ENCODE measurements at places on chromosomes 5 and 9.

DNA sequence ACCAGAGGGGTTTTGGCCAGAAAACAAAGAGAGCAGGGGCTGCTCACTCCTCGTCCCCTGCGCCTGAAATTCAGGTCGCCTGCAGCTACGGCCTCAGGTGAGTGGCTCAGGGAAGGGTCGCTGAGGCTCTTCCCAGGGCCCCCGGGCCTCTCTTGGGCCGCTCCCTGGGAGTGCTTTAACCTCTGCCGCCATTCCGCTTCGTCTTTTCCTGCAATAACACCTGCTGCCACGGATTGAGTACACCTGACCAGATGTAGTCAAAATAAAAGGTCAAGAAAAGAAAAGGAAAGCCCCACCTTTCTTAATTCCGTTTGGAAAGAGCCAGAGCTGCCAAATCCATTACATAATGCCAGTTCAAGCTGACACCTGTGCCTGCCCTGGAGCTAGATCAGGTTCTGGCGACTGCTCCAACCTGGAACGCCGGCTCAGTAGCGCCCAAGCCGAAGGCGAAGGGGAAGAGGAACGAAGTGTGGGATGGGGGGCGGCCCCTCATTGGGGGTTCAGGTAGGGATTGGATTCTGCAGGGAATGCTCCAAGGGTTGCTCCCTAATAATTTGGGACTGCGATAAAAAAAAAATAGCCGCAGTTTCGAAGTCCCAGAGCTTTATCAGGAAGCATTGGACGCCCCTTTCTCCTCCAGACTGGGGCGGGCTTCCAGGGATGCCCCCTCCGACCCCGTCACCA lies 193.9 kb downstream of the MEF2C start:
- DNase-seq = no peak

- no peak for DNase-seq
Observed at GRCh38 chr5:11304641-11305040, 543.6 kb upstream of the DAP start.

DNA sequence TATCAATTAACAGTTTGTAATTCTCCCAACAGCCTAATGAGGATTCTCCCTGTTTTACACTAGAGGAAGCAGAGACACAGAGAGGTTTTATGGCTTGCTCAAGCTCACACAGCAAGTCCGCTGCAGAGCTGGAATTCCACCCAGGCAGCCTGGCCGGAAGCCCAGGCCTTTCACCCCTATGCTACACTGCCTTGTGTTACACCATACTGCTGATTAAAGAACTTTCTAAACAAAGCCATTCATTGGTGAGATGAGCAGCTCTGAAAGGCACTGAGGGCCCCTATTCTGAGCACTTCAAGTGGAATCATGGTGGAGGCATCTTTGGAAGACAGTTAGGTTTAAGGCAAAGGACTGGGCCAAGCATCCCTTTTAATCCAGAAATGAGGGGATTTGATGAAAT lies 14.7 kb upstream of the LARP1 start:
- DNase-seq = no peak

- DNase-seq = no peak
Observed at GRCh38 chr5:56951126-56951945, 587 bp downstream of the MIER3 start.

- DNase-seq = no peak
Observed at GRCh38 chr9:105968811-105969466, 274.6 kb downstream of the TMEM38B start.

DNA sequence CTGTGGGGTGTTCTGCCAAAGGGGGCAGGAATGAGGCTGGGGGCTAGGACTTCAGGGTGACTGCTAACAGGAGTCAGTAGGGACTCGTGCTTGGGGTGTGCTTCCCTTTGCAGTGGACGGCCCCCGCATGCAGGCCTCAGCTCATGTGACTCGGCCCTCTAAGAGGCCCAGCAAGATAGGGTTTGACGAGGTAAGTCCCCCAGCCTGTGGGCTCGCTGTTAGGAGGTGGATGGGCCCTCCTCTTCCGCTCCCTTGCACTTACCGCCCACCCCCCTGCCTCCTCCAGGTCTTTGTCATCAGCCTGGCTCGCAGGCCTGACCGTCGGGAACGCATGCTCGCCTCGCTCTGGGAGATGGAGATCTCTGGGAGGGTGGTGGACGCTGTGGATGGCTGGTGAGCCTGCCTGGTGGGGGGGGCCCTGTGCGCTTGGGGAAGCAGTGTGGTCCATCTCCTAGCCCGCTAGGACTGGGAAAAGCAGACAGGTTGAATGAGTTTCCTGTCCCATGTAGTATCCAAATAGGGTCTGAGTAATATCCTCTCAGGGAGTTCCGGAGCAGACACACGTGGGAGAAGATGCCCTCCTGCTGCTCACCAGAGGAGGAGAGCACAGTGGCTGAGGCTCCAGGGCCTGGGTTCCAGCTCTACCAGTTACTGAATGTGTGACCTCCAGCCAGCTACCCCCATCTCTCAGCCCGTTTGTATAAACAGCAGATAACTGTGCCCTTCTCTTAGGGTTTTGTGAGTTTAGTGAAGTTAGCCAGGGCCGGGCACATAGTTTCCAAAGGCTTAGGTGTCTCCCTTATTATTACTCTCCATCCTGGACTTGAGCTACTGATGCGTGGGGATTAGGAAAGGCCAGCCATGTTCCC lies 8.2 kb downstream of the CERCAM start:
- no peak for DNase-seq

- DNase-seq = no peak
Observed at GRCh38 chr5:170353011-170353761, 36.0 kb downstream of the KCNMB1 start.

DNA sequence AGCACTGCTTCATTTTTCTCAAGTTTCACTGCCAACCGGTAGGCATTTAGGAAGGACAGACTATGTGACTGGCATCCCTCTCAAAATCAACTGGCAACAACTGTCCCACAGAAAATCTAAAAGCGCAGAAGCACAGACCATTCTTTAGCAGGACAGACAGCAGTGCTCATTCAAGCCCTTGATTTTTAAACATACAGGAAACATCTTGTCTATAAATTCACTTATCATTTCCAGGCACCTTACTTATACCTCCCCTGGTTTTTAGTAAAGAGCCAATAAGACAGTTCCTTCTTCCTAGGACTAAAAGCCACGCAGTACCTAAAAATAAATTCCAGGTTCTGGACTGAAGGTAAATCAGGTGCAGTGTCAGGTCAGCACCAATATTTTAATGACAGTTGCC lies 343.2 kb upstream of the WWC1 start:
- DNase-seq = no peak

GRCh38 chr5:34771076-34771475 lies 67.9 kb upstream of the TTC23L start:
- DNase-seq = no peak

DNA sequence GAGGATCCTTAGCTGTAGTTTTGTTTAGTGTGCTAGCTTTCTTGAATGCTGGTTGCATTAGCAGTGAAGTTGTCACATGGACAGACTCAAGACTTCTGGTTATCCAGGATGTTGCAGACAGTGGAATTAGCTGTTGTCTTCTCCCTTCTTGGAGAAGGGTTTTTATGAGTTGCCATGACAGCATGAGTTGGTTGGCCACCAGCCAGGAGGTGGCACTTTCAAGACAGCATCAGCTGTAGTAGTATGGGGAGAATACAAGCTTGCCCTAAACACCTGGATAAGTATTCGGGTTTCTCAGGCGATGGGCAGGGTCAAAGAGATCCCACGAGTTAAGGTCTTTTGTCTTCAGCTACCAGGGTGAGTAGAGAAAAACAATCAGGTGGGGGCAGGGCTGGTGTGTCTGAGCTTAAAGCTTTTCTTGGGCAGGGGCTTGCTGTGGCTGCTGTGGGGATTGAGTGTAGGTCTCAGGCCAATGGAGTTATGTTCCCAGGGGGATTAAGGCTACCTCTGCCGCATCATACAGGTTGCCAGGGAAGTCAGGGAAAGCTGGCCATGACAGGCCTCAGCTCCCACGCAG lies 7.7 kb upstream of the C5orf47 start:
- no peak for DNase-seq

GRCh38 chr5:67065237-67065636 lies 131.4 kb downstream of the CD180 start:
- DNase-seq = no peak

GRCh38 chr5:167786871-167787578 lies 504.4 kb upstream of the WWC1 start:
- no peak for DNase-seq

- no peak for DNase-seq
Observed at GRCh38 chr9:221989-222776, 7.5 kb downstream of the DOCK8 start.

DNA sequence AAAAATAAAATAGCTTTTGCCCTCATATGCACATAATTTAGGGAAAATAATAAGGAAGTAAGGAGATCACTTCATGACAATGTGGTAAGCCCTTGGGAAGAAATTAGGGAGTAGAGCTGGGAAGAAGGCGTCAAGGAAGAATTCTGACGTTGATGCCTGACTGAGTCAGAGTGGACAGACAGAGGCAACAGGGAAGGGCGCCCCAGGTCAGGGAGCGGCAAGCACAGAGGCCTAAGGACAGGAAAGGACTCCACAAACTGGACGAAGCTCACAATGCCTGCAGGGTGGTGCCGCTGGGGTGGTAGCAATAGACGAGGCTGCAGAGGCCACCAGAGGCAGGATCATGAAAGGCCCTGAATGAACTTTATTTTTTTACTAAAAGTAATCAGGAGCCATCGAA lies 7.6 kb downstream of the DRD1 start:
- DNase-seq = no peak

GRCh38 chr5:675871-676698 lies 17.1 kb downstream of the TPPP start:
- no peak for DNase-seq

GRCh38 chr9:108382310-108382709 lies 473.5 kb downstream of the ACTL7B start:
- DNase-seq = no peak

- DNase-seq = no peak
Observed at GRCh38 chr5:161105525-161105924, 253.5 kb upstream of the ATP10B start.

DNA sequence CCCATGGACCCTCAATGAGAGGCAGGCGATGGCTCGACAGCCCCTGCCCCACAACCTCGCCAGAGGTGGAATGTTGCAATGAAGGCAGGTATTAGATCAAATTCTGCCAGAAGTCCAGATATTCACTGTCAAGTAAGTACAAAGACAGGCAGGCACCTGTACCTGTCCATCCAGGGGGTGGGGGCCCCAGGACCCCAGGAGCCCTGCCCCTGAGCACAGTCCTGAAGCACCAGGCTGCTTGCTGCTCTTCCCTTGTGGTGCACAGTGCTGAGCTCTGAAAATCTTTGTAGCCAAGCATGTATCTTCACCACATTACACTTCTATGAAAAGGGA lies 26.2 kb upstream of the HMCN2 start:
- no peak for DNase-seq

GRCh38 chr9:14165376-14166035 lies 148.4 kb downstream of the NFIB start:
- DNase-seq = no peak

- DNase-seq = no peak
Observed at GRCh38 chr9:18745710-18746109, 271.8 kb downstream of the ADAMTSL1 start.

GRCh38 chr5:139141446-139142204 lies 56.5 kb downstream of the SIL1 start:
- DNase-seq = no peak

DNA sequence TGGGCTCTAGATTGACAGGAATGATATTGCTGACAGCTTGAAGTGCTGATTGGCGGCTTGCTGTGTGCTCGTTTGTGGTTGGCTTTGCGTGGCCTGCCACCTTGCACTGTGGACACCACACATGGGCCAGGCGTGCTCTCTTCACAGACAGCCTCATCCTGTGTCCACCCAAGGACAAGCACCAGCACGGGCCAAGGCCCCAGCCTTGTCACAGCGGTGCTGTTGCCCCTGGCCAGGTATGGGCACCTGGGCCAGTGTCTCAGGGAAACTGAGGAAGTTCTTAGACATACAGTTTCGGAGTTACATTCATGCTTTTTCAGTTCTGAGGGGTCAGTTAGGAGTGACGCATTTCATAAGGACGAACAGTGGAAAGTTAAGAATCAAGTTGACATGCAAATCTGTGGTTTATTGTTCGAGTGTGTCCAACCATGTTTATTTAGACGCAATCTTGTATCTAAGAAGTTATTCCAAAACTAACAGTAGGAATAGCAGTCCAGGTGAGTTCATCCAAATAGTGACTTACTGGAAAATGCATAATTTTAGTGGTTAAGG lies 125.9 kb downstream of the EHMT1 start:
- no peak for DNase-seq

DNA sequence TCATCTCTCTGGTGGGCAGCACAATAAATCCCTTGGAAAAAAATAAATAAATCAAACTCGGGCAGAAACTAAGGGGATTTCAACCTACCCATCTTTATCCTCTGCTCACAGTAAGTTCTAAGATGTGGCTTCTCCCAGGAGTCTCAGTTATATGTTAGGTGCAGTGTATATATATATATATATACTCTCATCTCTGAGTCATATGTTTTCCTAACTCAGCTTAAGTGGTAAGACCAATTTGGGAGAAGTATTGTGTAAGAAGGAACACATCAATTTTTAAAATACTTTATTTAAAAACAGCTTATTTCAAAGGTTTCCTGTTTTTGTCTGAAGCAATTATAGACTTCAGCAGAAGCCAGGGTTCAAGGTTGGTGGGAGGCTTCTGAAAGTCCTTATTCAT lies 20.3 kb upstream of the OSMR start:
- DNase-seq = no peak

- no peak for DNase-seq
Observed at GRCh38 chr5:93305984-93306383, 275.0 kb downstream of the NR2F1-AS1 start.

- DNase-seq = no peak
Observed at GRCh38 chr9:110330484-110331105, 7.1 kb downstream of the TXNDC8 start.

DNA sequence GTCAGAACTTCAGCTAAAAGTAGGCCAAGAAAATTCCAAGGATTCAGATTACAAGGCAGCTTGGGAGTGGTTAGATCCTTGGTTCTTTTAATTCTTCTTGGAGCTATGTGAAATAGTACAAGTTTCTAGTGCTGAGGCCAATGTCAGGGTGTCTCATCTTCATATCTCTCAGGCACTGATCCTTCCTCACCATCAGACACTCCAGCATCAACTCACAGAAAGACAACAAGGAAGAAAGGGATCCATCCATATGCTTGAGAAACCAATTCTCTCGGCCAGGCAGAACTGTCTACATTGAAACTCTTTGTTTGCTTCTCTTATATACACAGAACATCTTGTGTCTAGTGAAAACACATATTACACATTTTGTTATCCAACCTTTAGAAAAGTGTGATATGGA lies 362.1 kb upstream of the CCNH start:
- DNase-seq = no peak

GRCh38 chr5:152262667-152263066 lies 142.4 kb downstream of the NMUR2 start:
- DNase-seq = no peak

- no peak for DNase-seq
Observed at GRCh38 chr5:61394078-61394704, 62.1 kb downstream of the ZSWIM6 start.

- DNase-seq = no peak
Observed at GRCh38 chr9:31824860-31825259, 559.6 kb upstream of the ACO1 start.
